ENCODE measurements at places on chromosomes 7 and 10. TPM values are rescaled to one million over a fixed set of nuclear protein-coding genes. Genes with fewer than 3 reads are reported as not detected.

Gene CYP2E1
- 0.33 TPM for total RNA-seq

Gene C10orf105
- total RNA-seq = 0.33 TPM

DNA sequence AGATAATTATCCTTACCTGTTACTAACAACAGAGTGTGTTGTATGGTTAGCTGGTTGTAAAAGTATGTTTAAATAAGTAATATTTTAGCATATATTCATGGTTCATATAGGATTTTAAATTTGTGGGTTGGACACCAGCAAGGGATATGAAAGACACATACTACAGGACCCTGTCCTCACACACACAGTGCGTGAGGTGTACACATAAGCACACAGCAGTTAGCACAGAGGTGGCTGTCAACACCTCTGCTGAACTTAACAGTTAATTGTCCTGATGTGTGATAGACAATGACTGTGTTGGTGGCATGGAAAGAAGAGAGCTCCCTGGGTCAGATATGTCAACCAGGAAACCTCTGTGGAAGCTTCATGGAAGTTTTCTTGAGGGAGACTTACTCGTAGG lies 23.3 kb upstream of the NUP42 start:
- peaks cover 2% of the 10 kb centered on the region for H3K36me3 ChIP-seq
- H3K4me3 ChIP-seq = no peak overlapping the region
- DNase-seq = peak; percentile 22
- H3K4me1 ChIP-seq = no peaks in the 10 kb centered on the region
- H3K27me3 ChIP-seq = no peaks in the 10 kb centered on the region
- H3K27ac ChIP-seq = no peak overlapping the region

DNA sequence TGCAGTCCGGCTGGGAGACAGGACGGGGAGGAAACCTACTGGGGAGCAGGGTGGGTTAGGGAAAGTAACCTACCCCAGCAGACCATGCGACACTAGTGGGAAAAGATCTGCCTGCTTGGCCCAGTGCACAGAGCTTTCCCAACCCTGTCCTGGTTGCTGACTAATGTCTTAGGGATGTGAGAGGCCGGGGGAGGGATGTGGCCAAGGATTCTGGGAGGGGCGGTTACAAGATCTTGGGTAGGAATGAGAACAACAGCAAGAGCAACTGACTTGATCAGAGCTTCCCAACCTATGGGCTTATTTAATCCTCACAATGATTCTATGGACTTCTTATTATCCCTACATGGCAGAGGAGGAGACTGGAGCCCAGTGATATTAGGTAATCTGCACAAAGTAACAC lies 24.0 kb upstream of the EIF5AL1 start:
- DNase-seq = no peak
- H3K27ac ChIP-seq = no peak overlapping the region

DNA sequence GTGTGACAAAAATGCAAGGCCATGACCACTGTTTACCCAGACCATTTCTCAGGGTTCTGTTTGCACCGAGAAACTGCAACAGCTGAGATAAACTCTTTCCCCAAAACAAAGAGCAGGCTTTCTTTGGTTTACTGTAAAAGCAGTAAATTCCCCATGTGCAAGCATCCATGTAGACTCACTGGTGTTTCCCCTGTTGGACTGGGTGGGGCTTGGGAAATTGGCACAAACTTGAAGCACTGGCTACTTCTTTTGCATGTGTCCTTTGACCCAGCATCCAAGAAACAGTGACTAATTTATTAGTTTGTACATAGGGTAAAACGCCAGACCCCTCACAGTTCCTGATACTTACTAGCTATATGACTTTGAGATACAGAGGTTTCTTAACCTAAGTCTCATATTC lies 12.3 kb downstream of the IQUB start:
- no peaks in the 10 kb centered on the region for H3K36me3 ChIP-seq
- H3K27ac ChIP-seq = no peak overlapping the region
- H3K27me3 ChIP-seq = peaks cover 9% of the 10 kb centered on the region
- no peak overlapping the region for H3K4me3 ChIP-seq
- no peaks in the 10 kb centered on the region for H3K4me1 ChIP-seq

DNA sequence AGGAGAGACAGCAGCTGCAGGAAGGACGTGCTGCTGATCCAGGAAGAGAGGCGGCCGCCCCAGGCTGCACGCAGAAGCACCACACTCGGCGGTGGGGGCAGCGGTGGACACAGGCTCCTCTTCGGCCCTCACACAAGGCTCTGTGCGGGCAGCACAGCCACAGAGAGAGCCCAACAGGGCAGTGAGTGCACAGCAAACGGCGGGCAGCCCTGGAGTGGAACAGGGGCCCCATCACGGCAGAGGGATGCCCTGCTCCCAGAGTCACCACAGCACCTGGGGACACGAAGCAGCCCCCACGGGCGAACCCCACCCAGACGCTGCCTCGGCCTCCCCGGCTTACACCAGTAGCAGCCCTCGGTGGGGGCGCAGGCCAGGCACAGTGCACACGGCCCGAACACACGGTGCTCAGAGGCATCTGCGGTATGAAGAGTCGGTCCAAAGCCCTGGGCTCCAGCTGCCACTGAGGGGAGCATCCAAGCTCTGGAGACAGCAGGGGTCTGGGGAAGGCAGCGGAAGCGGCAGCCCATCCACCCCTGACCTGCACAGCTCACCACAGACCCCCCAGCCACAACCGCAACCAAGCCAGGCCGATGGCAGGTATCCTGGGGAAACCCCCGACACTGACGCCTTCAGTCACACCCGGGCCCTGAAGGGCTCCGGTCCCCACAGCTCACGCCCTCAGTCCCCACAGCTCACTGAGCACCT lies 16.8 kb downstream of the NUDT1 start:
- H3K27ac ChIP-seq = no peak overlapping the region
- no peak for DNase-seq
- H3K4me3 ChIP-seq = no peak overlapping the region
- H3K4me1 ChIP-seq = peaks cover 12% of the 10 kb centered on the region

- peak; percentile 36 for DNase-seq
- no peak overlapping the region for H3K27ac ChIP-seq
- H3K27me3 ChIP-seq = peaks cover 2% of the 10 kb centered on the region
- H3K4me3 ChIP-seq = no peak overlapping the region
Measured at GRCh38 chr10:59649606-59650346, 59.9 kb downstream of the SLC16A9 start.

- H3K4me3 ChIP-seq = no peak overlapping the region
- H3K27ac ChIP-seq = no peak overlapping the region
- no peaks in the 10 kb centered on the region for H3K4me1 ChIP-seq
- no peaks in the 10 kb centered on the region for H3K27me3 ChIP-seq
Measured at GRCh38 chr7:2596464-2597272, 35.1 kb upstream of the TTYH3 start.

DNA sequence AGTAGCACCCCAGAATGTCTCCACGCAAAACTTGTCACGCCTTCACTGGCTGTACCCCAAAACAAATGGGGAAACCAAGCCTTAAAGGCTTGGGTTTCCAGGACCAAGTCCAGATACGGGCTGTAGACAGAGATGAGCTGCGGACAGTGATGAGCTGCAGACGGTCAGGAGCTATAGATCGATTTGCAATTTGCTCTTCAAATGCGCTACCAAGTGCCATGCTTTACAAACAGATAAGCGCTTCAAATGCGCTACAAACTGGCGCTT lies 658 bp upstream of the SGCE start:
- no peak for DNase-seq
- no peak overlapping the region for H3K27ac ChIP-seq
- H3K4me3 ChIP-seq = peak overlapping the region; percentile 82
- H3K36me3 ChIP-seq = no peaks in the 10 kb centered on the region
- H3K27me3 ChIP-seq = peaks cover 34% of the 10 kb centered on the region

DNA sequence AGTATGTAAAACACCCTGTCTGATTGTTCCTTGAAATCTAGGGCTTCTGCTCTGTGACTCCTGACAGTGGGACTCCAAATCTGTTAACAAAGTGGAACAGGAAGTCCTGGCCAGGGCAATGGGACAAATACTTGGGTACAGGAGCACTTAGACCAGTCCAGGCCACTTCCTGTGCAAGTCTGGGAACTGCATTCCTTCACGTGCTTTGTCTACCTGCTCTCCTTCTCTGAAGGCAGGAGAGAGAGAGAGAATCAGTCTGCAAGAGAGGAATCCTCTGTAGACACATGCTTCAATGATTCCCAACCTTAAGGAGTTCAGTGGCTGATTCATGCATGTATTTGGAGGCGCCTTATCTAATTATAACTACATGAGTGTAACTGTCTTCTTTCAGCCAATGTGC lies 530.2 kb downstream of the GATA3 start:
- DNase-seq = peak; percentile 41
- H3K27me3 ChIP-seq = peaks cover 13% of the 10 kb centered on the region
- no peak overlapping the region for H3K4me3 ChIP-seq
- H3K4me1 ChIP-seq = peaks cover 6% of the 10 kb centered on the region
- H3K27ac ChIP-seq = no peak overlapping the region

GRCh38 chr10:6197321-6197720 lies 5.4 kb upstream of the PFKFB3 start:
- H3K4me1 ChIP-seq = peaks cover 51% of the 10 kb centered on the region
- no peak overlapping the region for H3K4me3 ChIP-seq
- no peak overlapping the region for H3K27ac ChIP-seq
- peaks cover 17% of the 10 kb centered on the region for H3K36me3 ChIP-seq
- H3K27me3 ChIP-seq = no peaks in the 10 kb centered on the region
